ENCODE measurements at places on chromosomes 16 and 17.
A peak's percentile ranks its signal among the peaks of the same experiment; 100 is the strongest.

- no peak for DNase-seq
Observed at GRCh38 chr16:55981557-55981956, 106.4 kb upstream of the CES5A start.

DNA sequence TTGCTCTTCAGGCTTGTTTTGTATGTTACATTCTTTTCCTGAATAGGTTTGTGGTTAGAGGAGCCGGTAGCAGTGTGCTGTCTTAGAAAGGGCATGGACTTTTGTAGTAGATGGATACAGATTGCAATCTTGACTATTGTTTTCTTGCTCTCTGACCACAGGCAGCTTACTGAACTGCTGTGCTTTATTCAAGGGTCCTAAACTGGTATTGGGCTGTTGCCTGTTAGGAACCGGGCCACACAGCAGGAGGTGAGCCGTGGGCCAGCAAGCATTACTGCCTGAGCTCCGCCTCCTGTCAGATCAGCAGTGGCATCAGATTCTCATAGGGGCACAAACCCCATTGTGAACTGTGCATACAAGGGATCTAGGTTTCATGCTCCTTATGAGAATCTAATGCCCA lies 373.9 kb downstream of the CPPED1 start:
- no peak for DNase-seq

DNA sequence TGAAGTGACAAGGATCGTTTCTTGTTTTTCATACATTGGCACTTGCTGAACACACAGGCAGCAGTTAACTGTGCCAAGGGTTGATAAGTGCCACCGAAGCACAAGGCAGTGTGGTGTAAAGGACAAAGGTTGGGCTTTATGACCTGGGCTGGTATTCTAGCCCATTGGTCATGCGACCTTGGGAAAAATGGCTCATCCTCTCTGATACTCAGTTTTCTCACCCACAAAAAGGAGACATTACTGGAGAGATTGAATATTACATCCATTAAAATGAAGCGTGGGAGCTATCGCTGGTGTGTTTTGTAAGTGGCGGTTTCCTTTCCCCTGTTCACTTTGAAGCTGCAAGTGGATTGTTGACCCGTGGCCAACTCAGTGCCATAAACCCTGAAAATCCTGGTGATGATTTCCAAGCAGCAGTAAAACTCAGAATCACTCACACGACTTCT lies 216.9 kb downstream of the HAPSTR1 start:
- DNase-seq: no peak

GRCh38 chr16:1651974-1652312 lies 26.1 kb upstream of the JPT2 start:
- DNase-seq: no peak

- no peak for DNase-seq
Observed at GRCh38 chr17:15264542-15264941, 584 bp downstream of the PMP22 start.

DNA sequence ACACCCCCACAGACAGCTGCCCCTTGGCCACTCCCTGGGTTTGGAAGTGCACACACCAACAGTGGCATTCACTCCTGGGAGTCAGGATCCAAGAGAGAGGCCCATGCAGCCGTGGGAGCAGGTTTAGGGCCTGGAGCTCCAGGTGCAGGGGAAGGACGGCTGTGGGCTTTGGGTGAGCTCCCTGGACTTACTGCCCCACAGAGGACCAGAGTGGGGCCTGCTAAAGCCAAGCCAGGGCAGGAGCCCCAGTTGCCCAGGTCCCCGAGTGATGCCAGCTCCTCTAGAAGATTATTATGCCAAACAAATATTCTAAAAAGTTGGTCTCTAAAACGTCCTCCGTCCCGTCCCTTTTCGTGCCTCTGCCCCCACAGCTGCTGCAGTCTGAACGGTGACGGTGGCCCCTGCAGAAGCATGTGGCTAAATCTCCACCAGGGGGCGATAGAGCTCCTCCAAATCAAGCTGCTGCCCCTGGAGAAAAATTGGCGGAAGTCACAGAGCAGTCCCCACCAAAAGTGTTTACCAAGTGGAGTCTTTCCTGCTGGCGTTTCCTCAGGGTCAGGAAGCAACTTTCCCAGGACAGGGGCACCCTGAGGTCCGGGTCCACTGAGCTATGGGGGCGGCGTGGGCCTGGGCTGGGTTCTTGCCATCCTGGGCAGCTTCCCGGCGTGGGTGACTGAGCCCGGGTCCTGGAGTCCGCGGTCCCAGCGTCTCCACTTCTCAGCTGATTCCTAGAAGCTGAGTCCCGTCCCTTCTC lies 4.2 kb downstream of the ARMC7 start:
- peak; percentile 87 for DNase-seq

GRCh38 chr16:77684181-77684526 lies 38.2 kb upstream of the NUDT7 start:
- DNase-seq: no peak

GRCh38 chr17:68321556-68321954 lies 30.3 kb downstream of the ARSG start:
- DNase-seq: no peak

- peak; percentile 88 for DNase-seq
Observed at GRCh38 chr16:81181013-81181720, 57.3 kb upstream of the BCO1 start.

DNA sequence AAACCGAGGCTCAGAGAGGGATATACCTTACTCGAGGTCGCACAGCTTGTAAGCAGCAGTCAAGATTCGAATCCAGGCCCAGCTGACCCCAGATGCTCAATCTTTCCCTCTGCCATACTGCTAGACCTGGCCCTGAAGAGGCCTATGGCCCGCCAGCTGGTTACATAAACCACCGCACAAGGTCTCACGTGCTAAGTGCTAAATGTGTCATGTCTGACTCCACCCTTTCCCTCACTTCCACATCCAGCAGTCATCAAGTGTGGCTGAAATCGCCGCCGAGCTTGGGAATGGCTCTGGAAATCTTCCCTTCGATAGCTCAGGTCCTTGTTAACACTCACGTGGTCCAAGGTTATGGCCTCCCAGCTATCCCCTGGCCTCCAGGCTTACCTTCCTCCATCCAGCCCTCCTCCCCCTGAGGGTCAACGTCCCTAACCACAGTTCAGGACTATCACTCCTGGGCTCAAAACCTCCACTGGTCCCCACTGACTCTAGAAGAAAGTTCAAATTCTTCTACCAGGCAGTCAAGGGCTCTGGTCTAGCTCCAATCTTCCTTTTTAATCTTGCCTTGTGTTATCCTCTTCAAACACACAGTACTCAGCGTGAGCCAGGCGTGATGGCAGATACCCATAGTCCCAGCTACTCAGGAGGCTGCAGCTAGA lies 3.5 kb downstream of the ZBTB4 start:
- no peak for DNase-seq

GRCh38 chr17:50609380-50610074 lies 25.2 kb upstream of the ABCC3 start:
- DNase-seq: no peak

DNA sequence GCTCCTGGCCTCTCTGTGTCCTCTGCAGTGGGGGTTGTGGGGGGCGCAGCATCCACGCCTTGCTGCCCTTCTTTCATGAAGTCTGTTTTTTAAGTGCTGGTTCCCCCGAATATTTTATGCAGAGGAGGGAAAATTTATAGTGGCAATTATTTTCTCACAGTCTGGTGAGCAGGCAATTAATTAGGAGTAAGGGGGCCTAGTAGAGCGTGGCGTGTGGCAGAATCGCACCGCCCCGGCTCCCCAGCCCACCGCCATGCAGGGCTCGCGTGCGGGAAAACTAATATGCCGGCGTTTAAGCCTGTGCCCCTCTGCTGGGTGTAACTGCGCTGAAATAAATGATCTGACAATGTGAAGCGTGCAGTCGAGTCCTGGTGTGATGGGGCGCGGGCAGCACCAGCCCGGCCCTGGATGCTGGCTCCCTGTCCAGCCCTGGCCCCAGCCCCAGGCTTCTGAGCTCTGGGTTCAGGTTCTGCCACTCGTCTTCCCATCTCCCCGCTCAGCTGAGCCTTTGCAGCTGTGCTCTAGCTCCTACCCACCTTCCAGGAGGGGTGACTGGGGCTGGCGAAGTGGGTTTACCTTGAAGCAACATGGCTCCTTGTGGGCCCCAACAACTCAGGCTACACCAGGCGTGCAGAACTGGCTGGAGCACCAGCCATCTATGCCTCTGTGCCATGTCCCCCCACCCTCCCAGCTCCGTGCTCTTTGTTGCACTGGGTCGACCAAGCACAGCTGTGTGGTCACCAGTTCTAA lies 13.8 kb downstream of the ENGASE start:
- no peak for DNase-seq

DNA sequence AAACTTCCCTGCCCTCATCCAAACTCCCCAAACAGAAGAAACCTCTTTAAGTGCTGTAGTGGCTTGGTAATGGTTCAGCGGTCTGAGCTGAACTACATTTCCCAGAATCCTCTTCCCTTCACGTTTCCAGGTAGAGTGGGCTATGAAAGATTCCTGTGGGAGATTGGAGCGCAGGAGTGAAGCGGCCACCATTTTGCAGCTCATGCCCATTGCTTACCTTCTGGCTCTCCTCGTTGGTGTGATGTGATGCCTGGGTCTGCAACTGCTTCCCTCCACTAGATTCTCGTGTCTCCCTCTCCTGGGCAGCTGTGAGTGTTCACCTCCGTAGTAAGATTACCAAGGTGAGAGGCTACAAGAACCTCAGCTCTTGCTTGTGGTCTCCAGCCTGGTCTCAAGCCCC lies 82.1 kb downstream of the GPR139 start:
- no peak for DNase-seq

GRCh38 chr16:68894714-68895113 lies 51.4 kb downstream of the TANGO6 start:
- no peak for DNase-seq

GRCh38 chr17:27491713-27492190 lies 35.5 kb downstream of the KSR1 start:
- peak; percentile 25 for DNase-seq

DNA sequence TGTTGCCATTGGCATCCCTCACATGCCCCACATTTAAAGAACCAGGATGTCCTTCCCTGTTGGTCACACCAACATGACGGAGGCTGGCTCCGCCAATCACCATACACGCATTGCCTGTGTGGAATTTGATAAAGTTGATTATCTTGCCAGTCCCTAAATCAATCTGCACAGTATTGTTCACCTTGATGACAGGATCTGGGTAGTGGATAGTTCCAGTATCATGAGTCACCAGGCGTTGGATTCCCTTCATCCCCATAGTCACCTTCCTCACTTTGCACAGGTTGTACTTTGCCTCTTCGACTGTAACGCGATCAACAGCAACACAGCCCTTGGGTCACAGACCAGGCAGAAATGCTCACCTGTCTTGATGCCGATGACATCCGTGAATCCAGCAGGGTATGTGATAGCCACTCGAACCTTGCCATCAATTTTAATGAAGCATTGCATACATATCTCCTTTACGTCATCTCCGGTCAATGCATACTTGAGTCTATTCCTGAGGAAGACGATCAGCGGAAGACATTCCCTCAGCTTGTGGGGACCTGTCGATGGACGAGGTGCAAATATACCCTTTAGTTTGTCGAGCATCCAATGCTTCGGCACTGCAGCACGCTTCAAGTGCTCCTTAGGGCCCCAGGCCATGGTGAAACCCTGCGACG lies 14.2 kb downstream of the CTRB2 start:
- DNase-seq: no peak

DNA sequence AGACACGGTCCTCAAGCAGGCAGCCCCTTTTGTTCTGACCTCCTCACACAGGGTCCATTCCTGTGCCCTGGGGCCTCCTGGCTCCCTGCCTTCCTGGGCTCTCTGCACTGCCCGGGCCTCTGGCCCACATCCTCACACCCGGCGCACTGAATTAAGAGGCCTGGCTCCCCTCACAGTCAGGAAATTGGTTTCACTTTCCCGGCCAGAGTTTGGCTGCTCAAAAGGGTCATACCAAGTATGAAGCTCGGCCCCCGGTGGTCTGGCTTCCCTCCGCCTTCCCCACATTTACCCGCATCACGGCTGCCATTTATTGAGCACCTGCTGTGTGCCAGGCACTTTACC lies 220.0 kb downstream of the NTN1 start:
- no peak for DNase-seq

GRCh38 chr17:74344658-74345057 lies 17.0 kb downstream of the BTBD17 start:
- DNase-seq: no peak

- no peak for DNase-seq
Observed at GRCh38 chr16:80594756-80595155, 54.0 kb downstream of the DYNLRB2 start.

DNA sequence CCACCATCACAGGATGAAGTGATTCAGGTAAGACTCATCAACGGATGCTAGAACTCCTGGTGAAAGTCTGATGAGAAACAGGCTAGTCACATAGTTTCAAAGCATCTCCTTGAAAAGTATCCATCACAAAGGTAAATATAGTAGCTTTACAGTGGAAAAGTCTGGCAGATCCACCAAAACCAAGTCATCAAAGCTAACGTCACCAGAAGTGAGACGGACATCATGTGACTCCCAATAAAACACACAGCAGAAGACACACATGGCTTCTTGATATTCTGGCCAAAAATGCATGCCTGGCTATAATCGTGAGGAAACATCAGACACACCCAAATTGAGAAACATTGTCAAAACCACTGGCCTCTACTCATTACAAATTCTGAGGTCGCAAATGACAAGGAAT lies 17.9 kb upstream of the TRPV3 start:
- DNase-seq: no peak

GRCh38 chr17:71777048-71777640 lies 343.7 kb upstream of the SOX9 start:
- no peak for DNase-seq

DNA sequence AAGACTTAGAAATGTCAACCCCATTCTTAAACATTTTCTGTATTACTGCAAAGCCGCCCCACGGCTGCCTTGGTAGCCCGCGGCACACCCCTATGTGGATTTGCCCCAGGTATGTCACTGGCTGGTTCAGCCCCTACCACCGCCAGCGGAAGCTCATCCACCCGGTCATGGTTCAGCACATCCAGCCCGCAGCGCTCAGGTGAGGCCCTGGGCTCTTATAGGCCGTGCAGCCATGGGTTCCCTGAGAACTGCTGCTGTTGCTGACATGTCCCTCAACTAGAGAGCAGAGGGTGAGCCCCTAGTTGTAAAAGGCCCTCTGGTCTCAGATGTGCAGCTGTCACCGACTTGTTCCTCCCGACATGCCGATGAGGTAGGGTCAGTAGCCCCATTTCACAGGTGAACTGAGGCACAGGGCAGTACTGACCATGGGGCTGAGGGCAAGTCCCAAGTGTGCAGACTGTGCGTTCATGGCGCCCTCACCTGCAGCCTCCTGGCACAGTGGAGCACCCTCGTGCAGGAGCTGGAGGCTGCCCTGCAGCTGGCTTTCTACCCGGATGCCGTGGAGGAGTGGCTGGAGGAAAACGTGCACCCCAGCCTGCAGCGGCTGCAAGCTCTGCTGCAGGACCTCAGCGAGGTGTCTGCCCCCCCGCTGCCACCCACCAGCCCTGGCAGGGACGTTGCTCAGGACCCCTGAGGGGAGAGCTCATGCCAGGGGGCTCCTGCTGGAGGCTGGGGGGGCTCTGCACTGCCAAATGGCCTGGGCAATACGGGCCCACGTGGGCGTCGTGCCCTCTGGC lies 8.7 kb downstream of the CYBC1 start:
- DNase-seq: no peak

- no peak for DNase-seq
Observed at GRCh38 chr16:11658896-11659708, 9.2 kb upstream of the SNN start.

- DNase-seq: no peak
Observed at GRCh38 chr17:64131606-64132270, 1.8 kb upstream of the ERN1 start.

- no peak for DNase-seq
Observed at GRCh38 chr17:76428511-76428910, 24.4 kb downstream of the UBE2O start.

GRCh38 chr16:83808573-83809014 lies 816 bp downstream of the HSBP1 start:
- DNase-seq: no peak

All from SK-N-DZ (cell line).